ENCODE measurements at places on chromosomes 2 and 18.

DNA sequence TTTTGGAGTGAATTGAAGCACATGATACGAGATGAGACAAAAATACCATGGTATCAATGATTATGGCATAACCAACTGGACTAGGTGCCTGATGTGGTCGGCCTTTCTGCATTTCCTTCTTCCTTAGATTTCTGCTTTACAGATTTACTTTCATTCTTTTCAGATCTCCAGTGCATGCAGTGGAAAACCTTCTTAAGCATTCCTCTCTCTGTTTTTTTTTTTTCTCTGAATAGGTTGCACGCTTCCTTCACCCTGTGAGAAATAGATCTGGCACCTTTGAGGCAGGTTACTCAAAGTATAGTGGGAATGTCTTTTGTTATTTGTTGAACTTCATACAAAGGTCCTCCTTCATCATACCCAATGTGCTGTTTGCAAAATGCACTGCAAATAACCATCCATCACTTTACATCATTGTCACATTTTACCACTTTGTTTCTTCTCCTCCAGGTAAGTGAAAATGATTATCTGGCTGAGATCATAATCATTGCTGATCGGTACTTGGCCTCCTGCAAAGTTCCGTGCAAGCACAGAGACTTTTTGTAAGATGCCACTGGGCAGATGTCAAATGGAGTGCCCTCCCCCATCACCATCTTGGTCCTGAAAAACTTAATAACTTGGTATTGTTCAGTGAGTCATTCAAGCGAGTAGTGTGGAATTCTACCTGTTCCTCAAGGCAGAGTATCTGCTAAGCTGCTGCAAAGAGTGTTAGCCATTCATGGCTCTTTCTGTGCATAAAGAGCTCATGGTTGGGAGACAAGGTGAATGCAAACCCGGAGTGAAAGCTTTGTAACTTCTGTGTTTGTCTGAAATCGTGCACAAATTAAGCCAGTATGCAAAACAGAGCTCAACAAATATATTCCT lies 30.0 kb upstream of the KLHL14 start:
- DNase-seq: no peak

DNA sequence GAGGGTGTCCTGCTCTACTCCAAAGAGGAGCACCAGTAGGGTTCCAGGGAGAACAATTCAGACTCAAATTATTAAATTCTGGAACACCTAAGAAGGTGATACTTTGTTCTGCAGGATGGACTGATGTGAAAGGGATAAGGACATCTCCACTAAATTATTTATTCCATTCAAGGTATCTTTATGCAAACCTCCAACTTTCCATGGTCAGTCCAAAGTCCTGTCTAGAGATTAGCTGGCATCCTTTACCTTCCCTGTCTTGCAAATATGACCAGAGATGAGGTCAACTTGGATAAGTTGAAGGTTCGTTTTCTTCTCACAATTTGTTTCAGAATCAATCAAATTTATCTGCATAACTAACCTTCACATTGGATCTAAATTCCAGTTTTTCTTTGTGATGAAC lies 8.7 kb upstream of the ZBTB14 start:
- no peak for DNase-seq

- no peak for DNase-seq
Measured at GRCh38 chr18:68533641-68534040, 181.3 kb downstream of the TMX3 start.

DNA sequence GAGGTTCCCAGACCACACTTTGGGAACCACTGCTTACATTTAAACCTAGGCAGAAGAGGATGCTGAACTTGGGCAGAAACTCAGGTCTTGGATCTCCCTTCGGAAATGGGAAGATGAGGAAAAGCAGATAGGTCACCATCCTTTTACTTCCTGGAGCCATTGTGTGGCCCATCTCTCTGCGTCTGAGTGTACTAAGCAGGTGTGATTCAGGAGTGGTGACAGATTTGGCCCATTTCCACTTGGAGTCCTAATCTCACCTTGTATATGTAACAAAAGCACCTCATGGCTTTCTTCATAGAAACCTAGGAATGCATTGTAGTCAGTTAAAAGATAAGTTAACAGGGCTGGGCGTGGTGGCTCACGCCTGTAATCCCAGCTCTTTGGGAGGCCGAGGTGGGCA lies 71.0 kb downstream of the PRKCE start:
- no peak for DNase-seq

GRCh38 chr2:101725515-101726192 lies 28.1 kb downstream of the MAP4K4 start:
- DNase-seq: no peak

- no peak for DNase-seq
Measured at GRCh38 chr2:53450923-53451322, 316.7 kb upstream of the CHAC2 start.

- no peak for DNase-seq
Measured at GRCh38 chr2:43331422-43331821, 105.0 kb upstream of the ZFP36L2 start.

- DNase-seq: no peak
Measured at GRCh38 chr2:64869126-64869525, 120.1 kb upstream of the SLC1A4 start.

DNA sequence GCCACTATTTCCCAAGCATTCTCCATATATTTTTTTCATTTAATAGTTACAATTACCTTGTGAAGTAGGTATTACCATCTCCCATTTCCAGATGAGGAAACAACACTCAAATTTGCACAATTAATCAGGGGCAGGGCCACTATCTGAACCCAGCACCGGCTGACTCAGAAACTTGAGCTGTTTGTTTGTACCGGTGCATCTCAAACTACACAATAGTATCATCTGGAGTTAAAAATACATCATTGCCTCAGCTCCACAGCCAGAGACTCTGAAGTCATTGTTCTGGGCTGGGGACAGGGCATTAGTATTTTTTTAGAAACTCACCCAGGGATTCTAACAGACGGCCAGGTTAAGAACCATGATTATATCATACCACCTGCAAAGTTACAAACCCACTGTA lies 55.9 kb downstream of the CDCA7 start:
- no peak for DNase-seq

DNA sequence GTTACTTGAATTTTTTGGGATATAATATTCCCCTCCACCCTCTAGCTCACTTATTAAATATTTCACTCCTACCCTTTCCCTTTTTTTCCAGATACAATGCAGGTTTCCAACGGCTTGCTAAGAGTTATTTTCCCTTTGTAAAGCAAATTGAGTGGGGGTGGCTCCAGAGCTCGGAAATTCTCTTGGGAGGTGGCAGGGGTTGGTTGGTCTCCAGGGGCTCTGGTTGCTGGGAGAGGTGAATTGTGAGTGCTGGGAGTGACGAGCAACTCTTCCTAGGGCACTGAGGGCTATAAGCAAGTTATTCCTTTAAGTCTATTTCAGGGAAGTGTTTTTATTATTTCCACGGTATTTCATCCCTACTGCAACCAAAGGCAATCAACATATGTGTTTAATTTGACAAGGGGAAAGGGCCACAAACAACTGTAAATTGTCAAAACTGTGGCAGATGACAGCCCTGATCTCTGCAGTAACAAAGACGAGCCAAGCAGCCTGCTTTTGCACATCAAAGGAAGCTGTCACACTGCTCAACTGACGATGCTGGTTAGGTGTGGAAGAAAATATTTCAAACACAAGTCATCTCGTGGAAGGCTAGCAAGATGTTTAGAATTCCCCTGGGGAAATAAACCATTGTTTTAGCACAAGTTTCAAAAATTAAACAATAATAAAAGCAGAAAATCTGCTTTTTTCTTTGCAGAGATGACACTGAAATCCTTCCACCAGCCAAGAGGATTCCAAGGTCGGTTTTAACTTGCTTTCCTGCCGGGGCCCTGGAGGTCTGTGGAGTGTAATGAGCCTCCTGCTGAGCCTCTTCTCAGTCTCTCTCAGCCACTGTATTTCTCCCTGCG lies 34.8 kb upstream of the ASXL2 start:
- no peak for DNase-seq

- no peak for DNase-seq
Measured at GRCh38 chr2:237725661-237726060, 72.9 kb upstream of the RBM44 start.

- DNase-seq: no peak
Measured at GRCh38 chr2:191112448-191112901, 38.3 kb downstream of the STAT4 start.

- DNase-seq: no peak
Measured at GRCh38 chr18:47949202-47949601, 18.7 kb upstream of the SMAD2 start.

DNA sequence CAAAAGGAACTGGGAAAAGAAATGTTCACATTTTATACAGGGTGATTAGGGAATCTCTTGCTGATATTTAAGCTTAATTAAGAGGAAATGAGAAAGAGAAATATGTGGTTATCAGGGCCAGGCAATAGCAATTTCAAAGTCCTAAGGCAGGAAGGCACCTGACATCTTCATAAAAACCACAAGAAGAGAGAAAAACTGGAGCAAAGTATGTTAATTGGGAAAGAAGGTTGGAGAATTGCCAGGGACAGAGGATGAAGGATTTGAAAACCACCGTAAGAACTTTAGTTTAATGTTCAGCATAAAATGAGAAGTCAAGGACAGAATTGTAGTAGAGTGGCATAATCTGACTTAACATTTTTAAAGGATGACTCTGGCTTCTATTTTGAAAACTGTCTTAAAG lies 691.8 kb upstream of the NRXN1 start:
- DNase-seq: no peak

GRCh38 chr2:219124381-219125110 lies 36.1 kb downstream of the NHEJ1 start:
- no peak for DNase-seq

DNA sequence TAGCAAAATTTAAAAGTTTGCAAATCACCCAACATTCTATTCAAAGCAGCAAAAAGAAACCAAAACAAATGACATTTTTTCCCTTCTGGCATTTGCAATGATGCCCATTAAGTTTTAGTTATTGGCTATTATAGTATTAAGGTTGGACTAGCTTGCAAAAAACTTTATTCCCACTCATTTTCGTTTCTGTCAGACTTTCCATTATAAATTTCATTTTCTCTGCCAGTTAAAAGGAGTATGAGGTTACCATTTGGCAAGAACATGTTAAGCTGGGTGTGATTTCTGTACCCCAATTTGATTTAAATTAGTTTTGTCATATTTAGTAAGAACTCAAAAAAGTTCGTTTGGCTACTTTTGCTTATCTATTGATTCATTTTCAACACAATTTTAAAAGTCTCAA lies 187.9 kb downstream of the TCF4 start:
- DNase-seq: no peak

- no peak for DNase-seq
Measured at GRCh38 chr2:137847443-137847842, 116.8 kb upstream of the HNMT start.

- DNase-seq: no peak
Measured at GRCh38 chr2:119838179-119838578, 78.5 kb downstream of the PTPN4 start.

GRCh38 chr2:16861530-16861929 lies 195.9 kb upstream of the CYRIA start:
- DNase-seq: no peak

- no peak for DNase-seq
Measured at GRCh38 chr2:144465749-144466148, 54.2 kb downstream of the ZEB2 start.

GRCh38 chr2:230158468-230158867 lies 61.3 kb downstream of the SP110 start:
- DNase-seq: no peak

DNA sequence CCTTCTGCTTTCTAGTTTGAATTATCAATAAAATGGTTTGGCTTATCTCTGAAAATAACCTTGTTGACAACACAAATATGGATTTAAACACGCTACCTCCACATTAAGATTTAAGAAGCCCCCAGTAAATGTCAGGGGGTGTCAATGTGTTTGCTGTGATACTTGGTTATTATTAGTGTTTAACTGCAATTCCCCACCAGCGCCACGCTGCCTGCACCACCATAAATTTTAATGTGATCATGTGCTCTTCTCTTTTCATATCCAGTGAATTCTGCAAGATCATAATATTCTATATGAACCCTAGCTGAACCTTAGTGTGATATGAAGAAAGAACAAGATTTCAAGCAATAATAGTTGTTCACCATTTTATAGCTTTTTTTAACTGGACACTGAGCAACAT lies 330.7 kb downstream of the AGPS start:
- DNase-seq: no peak
